Renal cortex interstitium (tissue), 15 donors: ENCODE measurements at places on chromosomes 5 and 9. TPM values are rescaled to one million over a fixed set of nuclear protein-coding genes. Genes with fewer than 3 reads are reported as not detected.

ZNF346 gene
- 22.2 TPM for polyA plus RNA-seq

GRCh38 chr9:71506821-71507220 is 261.5 kb downstream of the CEMIP2 start:
- DNase-seq: no peak

DNA sequence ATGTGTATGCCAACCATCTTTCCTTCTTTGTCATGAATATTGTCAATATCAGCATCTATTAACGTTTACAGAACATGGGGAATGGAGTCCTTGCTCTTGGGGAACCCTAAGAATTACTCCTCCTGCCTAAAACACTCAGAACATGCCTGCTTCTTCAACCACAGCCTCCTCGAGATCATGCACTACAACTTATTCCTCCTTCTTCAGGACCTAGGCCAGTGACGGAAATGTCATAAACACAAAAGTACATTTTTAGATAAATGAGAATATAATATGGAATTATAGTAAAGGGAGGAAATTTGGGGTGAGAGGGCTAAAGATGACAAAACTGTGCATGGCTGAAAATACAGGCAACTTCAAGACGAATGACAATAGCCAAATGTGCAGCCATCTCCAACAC is 3.1 kb upstream of the IFNK start:
- no peak for DNase-seq

PTPRD gene
- polyA plus RNA-seq: 117 TPM

SLC34A1 gene
- 315 TPM for polyA plus RNA-seq

SNCAIP gene
- 24.7 TPM for polyA plus RNA-seq

DNA sequence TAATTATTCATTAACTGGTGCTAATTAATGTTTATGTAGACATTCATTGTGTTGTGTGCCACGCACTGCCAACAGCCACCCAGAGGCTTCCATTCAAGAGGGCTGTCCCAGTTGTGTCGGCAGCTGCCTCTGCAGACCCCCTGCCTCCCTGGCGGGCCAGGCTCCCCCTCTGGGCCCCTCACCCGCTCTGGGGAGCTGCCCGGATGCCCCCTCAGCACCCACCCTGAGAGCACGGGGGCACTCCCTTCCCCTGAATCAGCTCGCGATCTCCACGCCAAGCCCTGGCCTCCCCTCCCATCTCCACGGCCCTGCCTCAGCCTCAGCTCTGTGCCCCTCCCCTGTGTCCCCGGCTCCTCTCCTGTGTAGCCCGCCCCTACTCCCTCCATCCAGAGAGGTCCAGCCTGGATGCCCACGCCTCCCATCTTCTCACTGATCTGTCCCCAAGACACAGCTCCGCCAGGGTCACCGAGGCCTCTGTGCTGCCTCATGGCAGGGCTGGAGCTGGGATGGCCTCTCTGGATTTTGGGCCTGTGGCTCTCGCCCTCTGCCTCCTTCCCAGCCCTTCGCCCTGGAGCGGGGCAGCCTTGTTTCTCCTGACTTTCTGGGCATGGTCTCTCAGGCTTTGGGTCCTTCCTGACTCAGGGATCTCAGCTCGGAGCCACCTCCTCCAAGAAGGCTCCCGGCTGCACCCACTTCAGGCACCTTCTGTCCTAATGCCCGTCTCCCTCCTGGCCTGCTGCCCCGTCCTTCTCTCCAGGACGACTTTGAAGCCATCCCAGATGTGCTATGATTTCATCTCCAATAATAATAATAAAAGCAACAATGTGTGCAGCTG is 16.0 kb upstream of the SLC9A3 start:
- no peak for DNase-seq

DNA sequence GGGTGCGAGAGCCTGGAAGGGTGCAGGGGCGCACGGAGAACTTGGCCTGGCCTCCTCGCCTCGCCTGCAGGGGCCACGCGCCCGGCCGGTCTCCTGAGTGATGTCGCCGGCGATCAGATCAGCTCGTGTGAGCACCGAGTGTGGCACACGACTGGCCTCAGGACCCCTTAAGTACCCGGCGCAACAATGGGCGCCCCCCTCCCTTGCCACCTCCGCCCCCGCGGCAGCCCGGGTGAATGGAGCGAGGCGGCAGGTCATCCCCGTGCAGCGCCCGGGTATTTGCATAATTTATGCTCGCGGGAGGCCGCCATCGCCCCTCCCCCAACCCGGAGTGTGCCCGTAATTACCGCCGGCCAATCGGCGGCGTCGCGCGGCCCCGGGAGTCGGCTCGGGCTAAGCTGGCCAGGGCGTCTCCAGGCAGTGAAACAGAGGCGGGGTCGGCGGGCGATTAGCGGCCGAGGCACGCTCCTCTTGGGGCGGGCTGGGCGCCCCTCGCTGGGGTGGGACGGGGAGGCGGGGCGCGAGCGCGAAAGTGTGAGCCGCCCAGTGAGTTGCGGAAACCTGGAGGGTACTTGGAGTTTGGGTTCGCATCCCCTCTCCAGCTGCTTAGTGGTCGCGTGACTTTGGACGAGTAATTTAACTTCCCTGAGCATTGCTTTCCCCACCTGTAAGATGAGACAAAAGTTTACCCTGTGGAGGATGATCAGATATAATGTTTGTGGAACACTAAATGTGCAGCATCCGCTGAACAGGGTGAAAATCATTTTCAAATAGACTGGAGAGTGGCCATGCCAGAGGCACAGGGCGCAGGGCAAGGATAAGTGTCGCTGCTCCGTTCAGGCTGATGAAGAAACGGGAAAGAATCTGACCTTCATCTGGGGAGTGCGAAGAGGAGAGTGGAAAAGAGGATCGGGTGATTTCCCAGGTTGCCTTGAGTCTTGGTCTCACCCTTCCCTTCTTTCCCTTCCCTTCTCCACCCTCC is at the start of gene NEUROG1:
Gene NEUROG1 (minus strand): TSS at position 145 of the 982 bp plus-strand sequence. CDS start 274 bp downstream, outside the sequence.
- DNase-seq: no peak

GRCh38 chr5:168796593-168797580 is 217.7 kb upstream of the PANK3 start:
- DNase-seq: no peak

NSG2 gene
- polyA plus RNA-seq: 0.55 TPM

DNA sequence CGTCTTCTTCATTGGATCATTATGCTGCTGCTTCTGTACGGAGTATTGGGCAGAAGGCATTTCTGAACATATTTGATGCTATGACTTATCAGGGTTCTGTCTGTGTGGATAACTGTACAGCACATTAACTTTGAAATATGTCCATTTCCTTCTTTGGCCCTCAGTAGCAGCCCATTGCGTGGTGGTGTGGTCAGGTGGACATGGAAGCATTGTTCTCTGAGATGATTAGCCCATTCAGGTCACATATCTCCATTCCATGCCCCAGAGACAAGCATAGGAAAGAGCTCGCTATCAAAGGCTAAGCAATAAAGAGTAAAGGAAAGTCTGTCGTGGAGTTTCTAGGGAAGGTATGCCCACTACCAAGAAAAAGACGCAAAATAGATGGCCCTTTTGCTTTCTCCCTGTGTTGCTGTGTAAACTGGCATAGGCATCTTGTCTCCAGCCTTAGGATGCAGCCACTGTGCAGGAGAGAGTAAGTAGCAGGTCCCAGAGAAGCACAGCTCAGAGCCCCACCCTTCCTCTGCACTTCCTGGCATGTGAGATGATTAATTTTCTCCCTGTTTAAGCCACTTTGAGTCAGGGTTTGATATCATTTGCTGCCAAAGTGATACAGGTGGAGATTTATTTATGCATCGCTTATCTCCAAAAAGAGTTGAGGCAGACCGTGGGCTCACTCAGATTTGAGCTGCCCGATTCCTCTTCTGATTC is 221.9 kb downstream of the PDZD2 start:
- no peak for DNase-seq

GRCh38 chr5:61328791-61329549 is 3.1 kb upstream of the ZSWIM6 start:
- no peak for DNase-seq

GRCh38 chr9:23571414-23572104 is 254.5 kb downstream of the ELAVL2 start:
- DNase-seq: no peak

WDR31 gene
- 6.5 TPM for polyA plus RNA-seq

SOHLH1 gene
- not detected for polyA plus RNA-seq

PPP1R26 gene
- 37.9 TPM for polyA plus RNA-seq

CAPSL gene
- polyA plus RNA-seq: 6.2 TPM

DNA sequence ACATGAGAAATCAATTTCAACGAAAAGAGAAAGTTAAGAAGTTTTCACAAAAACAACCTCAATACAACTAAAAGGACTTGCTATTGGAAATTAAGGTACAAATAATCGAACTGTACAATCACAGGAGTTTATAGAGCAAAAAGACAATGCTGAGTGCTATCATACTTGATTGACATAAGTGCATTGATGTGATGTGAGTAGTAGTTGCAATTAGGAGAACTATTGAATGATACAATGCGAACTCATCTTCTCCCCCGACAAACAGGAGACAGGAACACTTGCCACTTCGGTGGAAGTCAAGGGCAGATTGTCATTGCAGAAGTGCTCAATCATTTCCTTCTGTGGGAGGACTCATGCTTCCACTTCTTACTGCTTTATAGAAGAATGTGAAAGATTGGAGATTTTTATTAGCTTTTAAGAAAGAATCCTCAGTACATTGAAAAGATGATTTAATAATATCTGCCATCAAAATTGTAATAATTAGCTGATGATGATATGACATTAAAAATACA is 276.6 kb upstream of the MPDZ start:
- no peak for DNase-seq

DNA sequence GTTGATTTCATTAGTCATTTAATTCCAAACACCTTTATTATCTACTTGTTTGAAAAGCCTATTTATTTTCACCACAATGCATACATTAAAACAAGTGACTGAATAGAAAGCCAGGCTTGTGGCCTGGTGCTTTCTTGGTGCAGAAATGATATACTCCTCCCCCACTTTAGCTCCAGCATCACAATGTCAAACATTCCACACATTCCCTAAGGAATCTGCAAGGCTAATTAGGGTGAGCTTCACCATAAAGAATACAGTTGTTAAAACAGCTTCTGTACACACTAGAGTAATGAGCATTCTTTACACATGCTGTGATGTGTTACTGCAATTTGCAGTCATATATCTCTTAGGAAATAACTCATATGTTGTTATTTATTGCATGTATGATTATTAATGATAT is 705.7 kb downstream of the CETN3 start:
- DNase-seq: peak; percentile 54

DNA sequence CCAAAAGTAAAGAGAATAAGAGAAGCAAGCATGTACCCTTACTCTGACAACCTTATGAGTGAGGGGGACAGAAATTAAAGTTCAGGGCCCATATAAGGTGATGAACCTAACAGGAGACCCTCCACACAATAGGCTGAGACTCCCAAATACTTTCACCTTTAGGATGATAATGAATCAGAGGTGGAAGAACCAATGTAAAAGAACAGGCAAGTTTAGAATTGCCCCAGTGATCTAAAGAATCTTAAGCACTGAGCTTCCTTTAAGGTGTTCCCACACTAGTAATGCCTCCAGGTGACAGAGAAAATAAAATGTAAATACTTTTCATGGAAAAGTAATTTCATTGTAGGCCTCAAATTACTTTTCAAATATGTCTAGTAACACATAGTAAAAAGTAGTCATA is 8.2 kb upstream of the FAM151B start:
- no peak for DNase-seq

GRCh38 chr9:109010746-109011145 is 2.6 kb downstream of the CTNNAL1 start:
- no peak for DNase-seq

GRCh38 chr9:36632892-36633291 is 60.2 kb downstream of the MELK start:
- DNase-seq: peak; percentile 17

- DNase-seq: no peak
These were observed 441.2 kb upstream of the ZNF462 start for GRCh38 chr9:106421772-106422171.

PCDHGB1 gene
- 1.5 TPM for polyA plus RNA-seq

DNA sequence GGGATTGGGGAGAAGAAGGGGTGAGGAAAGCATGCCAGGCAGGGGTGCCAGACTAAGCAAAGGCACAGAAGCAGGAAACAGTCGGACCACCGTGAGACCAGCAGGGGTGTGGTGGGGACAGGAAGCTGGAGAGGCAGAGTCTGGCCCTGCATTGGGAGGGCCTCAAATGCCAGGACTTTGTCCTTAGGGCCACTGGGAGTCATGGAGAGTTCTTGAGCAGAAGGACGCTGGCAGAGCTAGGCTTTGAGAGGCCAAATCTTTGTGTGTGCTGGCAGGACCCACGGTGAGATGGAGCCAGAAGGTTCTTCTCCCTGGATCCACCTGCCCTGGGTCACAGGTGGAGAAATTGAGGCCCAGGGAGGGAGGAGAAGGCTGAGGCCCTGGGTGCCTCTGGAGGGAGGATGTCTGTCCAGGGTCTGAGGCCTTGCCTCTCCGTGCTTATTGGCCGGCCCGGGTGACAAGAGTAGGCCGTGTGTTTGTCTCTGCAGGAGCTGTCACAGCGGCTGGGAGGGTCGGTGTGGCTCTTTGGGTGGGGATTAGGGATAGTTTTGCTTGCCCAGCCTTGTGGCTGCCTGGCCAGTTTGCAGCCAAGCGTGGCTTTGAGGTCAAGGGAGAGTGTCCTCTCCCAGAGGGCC is 1.8 kb upstream of the ENG start:
- DNase-seq: no peak

PDE8B gene
- polyA plus RNA-seq: 4.7 TPM

LCN15 gene
- polyA plus RNA-seq: 0.16 TPM

DNA sequence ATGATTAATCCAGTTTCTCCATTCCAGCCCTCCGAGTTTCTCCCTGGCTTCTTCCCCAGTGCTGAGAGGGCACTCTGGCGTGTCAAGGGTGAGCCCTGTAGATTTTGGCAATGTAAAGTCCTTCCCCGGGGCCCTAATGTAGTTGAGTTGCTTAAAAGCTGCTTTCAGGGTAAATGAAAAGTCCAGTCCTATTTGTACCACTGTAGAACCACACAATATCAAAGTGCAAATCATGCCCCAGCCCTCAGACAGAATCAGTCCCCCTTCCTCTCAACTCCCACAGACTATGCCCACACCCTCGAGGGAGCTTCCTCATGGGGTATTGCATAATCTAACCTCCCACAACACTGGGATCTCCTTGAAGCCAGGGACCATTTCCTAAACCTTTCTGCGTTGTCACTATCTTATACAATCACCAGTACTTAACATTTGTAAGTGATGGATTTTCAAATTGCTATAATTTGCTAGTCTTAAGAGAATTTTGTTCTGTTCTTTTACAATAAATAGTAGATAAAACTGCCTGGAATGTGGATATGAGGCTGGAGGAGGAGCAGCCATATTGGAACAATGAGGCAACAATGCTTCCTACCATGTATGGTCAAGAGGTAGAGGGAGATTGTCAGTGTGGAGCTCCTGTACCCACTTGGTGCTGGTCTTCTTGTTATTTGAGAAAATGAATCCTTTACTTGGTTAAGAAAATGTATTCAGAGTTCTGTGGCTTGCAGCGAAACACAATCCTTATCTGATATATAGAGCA is 34.4 kb downstream of the ZNF366 start:
- no peak for DNase-seq

- no peak for DNase-seq
These were observed 8.2 kb downstream of the TMEM268 start for GRCh38 chr9:114619191-114619761.

NUP188 gene
- polyA plus RNA-seq: 46.6 TPM

PLCXD3 gene
- polyA plus RNA-seq: 0.33 TPM

GRCh38 chr5:4947106-4947505 is 193.0 kb upstream of the ADAMTS16 start:
- DNase-seq: no peak

RLN1 gene
- 0.82 TPM for polyA plus RNA-seq

GRCh38 chr5:69404659-69405330 is 10.1 kb upstream of the MARVELD2 start:
- no peak for DNase-seq

IFNA13 gene
- polyA plus RNA-seq: not detected

ADAMTSL2 gene
- polyA plus RNA-seq: 1.4 TPM
